ENCODE measurements at places on chromosomes 3 and 15. TPM values are rescaled to one million over a fixed set of nuclear protein-coding genes. Genes with fewer than 3 reads are reported as not detected.
A peak's percentile ranks its signal among the peaks of the same experiment; 100 is the strongest.

GRCh38 chr3:67090474-67090873 is 92.4 kb downstream of the KBTBD8 start:
- peak; percentile 43 for DNase-seq

DNA sequence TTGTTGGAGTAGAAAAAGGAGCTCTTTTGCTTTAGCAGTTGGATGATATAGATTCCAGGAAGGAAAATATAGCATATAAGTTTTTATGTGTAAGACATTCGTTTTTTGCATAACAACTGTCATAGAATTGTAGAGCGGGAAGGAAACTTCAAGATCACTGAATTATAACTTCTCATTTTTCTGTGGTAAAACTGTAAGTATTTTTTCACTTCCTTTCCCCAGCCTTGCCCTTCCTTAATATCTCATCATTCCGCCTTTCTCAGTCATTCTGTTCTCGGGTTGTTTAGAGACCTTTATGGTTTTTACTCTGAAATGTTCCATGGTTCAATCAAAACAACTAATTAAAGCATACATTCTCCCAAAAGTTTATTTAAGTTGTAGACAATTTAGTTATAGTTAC is 1.1 kb downstream of the EAF2 start:
- no peak for DNase-seq

The SLC2A2 gene
- not detected for total RNA-seq

The SAMMSON gene
- not detected for total RNA-seq

All from LHCN-M2 (cell line).